ENCODE measurements at places on chromosomes 4 and X.

GRCh38 chr4:946103-946450, 13.8 kb downstream of the TMEM175 start:
- DNase-seq: no peak

DNA sequence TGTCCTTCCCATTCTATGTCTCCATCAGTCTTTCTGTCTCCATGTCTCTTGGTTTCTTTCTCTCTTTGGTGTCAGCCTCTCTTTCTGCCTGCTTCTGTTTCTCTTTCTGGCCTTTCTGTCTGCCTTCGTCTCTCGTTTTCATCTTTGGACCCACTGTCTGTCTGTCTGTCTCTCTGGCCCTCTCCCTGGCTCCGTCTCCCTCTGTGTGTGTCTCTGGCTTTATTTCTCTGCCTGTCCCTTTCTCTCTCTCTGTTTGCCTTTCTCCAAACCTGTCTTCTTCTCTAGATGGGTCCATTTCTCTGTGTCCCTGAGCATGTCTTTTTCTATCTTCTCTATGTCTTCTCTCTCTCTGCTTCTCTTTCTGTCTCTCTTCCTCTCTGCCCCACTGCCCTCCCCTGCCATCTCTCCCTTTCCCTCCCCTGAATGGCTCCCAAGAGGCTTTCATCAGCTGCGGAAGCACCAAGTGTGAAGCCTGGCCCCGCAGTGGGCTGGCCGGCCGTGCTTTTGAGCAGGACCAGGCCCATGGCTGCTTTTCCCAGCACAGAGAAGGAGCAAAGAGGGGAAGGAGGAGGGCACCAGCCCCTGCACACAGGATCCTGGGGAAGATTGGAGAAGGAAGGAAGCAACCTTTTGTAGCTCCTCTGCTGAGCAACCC, 57.4 kb downstream of the PJA1 start:
- DNase-seq: no peak

- no peak for DNase-seq
These were observed 473.3 kb upstream of the FAM47C start for GRCh38 chrX:36534900-36535299.

- DNase-seq: no peak
These were observed 135.3 kb upstream of the MID1 start for GRCh38 chrX:10755439-10756334.

- DNase-seq: no peak
These were observed 20.4 kb upstream of the PI4K2B start for GRCh38 chr4:25213347-25213979.

GRCh38 chr4:97027728-97028410, 1115.4 kb downstream of the STPG2 start:
- no peak for DNase-seq

- DNase-seq: no peak
These were observed 31.1 kb downstream of the CCKAR start for GRCh38 chr4:26459054-26459755.

GRCh38 chr4:158255727-158256324, 45.5 kb downstream of the TMEM144 start:
- DNase-seq: no peak

DNA sequence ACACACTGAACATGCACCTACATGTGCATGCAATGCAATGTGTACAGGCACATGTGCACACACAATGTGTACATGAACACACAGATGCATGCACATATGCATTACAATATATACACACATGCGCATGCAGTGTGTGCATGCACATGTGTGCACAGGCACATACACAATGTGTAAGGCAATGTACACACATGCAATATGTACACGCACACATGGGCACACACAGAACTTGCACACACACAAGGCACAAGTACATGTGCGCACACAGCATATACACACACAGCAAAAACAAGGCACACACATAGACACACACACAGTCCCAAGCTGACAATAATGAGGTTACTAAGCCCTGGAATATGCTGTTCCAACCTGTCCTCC, 76.3 kb downstream of the EVC2 start:
- DNase-seq: no peak

DNA sequence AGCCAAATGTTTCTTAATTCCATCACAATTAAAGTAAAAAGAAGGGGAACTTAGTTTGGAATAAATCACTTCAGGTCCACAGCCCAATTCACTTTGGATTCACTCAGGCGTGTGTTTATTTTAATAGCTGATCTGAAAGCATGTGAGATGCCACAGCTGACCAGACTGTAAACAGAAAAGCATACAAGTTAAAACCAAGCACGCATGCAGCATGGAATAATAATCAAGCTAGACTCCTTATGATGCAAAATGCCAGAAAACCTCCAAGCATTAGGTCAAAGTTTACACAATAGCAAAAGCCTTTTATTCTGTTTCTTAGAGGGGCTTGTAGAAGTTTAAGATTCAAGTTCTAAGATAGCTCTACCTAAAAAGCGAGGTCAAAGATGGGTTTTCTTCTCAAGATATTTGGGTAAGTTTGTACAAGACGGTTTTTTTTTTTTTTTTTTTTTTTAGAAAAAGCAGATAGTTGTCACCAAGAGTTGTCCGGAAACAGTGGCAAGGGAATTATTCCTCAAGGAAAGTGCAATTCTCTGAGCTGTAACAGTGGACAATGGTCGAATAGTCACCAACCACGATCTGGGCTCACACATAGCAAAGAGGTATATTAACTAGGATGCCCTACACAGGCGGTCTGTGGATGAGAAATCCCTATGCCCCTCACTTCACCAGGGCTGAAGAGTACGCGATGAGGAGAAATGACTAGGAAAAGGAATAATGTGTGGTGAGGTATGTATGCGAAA, 763 bp upstream of the PRRG1 start:
- no peak for DNase-seq

GRCh38 chr4:46524751-46525150, 134.8 kb upstream of the GABRA2 start:
- no peak for DNase-seq

DNA sequence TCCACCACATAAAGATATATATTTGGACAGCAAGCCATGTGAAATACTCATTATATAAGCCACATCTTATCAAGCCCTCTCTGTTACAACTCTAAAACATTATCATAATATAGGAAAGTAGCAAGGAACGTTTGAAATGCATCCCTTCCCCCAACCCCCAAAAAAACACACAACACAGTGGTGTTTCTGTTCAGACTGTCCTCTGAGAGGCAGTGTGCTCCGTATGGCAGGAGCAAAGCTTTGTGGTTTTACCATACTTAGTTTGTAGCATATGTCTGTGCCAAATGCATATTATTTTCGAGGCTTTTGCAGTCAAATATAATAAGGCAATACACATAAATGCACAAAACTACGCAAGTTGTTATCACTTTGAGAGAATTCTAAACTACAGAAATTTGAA, 194.2 kb downstream of the RAPGEF2 start:
- no peak for DNase-seq

GRCh38 chr4:142130666-142131065, 494.3 kb downstream of the IL15 start:
- DNase-seq: no peak

GRCh38 chrX:67544281-67545035, 637 bp downstream of the AR start:
- DNase-seq: no peak

DNA sequence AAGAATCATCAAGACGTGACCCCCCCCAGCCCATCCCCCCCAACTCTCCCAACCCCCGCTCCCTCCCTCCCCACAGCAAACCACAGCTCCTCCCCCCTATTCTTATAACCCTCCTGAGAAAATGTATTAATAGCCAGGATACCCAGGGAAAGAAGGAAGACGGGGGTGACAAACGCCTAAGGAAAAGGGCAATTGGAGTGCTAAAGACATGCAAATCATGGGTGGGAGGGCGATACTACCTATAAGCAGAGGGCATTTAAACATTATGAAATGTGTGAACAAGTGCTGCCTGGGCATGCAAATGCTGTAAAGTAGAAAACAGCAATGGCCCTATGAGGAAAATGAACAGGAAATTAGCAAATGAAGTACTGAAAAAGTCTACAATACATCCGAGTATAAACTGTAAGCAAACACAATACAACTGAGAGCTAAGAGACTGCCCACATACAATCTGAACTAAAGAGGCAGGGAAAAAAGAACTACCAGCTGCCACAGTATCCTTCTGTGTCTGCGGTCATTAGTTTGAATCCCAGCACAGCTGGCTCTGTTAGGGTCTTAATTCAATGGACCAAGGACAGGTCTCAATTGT, 2.4 kb downstream of the CXXC4 start:
- no peak for DNase-seq

DNA sequence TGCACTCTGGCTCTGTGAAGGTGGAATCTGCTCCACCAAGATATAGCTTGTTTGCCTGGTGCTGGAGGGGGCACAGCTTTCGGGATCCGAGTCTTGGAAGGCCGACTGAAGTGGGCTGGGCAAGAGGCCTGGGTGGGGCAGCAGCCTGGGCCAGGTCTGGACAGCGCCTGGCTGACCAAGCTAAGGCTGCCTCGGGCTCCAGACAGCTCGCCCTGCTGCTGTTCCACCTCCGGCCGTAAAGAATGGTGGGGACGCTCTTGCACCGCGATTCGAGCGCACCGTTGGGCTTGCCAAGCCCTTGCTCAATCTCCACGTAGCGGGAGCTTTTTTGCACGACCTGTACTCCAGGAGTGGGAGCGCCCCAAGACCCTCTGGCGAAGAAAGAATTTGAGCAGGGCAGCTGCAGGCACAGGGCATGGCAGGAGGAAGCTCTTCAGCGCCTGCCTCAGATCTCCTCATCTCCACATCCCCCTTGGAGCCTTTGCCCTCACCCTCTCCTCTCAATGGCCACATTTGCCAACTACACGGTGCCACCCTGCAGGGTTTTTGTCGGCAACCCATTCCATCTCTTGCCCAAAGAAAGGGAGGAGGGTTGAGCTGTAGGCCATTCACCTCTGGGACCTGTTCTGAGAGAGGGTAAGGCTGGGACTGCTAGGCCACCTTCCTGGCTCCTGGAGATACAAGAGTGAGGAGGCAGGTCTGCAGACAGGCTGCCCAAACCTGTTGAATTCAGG, 18.9 kb downstream of the CNGA2 start:
- no peak for DNase-seq

- no peak for DNase-seq
These were observed 119.2 kb downstream of the IRF2 start for GRCh38 chr4:184355111-184355604.

DNA sequence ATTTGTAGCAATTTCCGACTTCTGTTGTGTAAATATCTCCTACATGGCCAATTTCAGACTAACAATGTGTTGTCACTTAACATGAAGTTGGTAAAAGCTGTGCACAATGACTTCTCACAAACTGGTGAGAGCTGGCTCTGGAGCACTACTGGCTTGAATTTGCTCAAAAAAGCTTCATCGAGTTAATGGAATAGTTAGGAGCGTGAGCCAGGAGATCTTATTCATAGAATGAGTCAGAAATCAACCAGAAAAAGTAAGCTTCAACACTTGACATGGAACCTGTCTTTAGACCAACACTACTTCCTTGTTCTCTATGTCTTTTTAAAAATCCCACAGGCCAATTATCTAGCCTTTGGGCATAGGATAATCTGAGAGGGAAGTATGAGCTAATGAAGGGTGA, 7.9 kb upstream of the CHRDL1 start:
- DNase-seq: no peak

DNA sequence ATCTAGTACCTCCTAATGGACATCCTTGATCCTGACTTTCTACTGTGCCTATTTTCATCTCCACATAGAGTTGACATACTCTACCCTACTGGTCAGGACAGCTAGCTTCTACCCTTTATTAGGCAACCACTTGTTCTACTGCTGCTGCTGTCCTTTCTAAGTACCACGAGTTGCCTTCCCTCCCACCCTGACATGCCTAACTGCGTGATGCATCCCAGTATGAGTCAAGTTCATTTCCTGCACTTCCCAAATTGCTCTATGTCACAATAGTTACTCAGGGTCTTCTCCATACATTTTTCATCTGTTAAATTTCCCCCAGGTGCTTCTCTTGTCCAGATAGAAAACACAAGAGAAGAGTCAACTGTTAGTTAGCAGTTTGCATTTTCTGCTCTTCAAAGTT, 133.4 kb downstream of the TBC1D19 start:
- DNase-seq: no peak

- no peak for DNase-seq
These were observed 56.9 kb downstream of the ARHGAP10 start for GRCh38 chr4:147788791-147789190.

DNA sequence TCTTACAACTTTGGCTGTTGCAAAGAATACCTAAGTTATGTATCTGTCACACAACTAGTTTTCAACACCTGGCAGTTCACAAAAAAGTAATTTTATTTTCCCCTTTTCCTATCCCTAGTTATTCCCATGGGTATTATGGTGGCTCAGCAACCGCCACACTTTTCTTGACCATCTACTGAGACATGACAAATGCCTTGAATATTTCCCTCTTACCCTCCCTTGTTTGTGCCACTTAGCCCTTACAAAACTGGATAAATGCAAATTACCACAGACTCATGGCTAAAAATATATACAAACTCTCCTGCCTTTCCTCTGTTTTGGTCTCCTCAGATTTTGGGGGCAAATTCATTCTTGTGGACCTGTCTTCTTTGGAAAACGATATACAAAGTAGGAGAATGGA, 72.1 kb downstream of the AMOT start:
- no peak for DNase-seq

DNA sequence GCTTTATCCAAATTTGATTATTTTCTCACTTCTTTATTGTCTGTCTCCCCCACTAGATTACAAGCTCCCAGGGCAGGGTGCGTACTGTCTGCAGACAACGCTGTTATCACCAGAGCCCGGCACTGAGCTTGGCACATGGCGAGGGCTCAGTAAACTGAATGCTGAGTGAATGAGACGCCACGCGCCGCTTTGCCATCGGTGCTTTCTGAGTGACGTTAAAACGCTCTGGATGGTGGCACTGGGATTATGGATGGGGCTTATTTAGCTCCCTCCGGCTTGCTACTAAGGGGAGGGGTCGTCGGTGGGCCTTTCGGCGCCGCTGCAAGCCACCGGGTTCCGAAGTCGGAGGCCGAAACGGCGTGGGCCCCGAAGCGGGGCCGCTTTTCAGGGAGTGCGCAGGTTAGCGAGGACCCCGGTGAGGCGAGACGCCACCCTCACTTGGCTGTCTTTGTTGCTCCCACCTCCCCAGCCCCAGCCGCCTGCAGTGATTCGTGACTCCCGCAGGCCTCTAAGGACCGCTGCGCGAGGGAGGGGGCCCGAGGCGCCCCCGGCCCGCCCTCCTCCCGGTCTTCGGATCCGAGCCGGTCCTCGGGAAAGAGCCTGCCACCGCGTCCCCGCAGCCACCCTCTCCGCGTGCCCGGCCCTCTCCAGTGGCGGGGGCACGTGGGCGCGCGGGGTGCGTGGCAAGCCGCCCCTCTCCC, 569 bp upstream of the FHL1 start:
- no peak for DNase-seq

- no peak for DNase-seq
These were observed 10.2 kb upstream of the CLDN24 start for GRCh38 chr4:183332447-183332846.

GRCh38 chr4:82042042-82042441, 331.7 kb downstream of the HNRNPD start:
- DNase-seq: no peak

DNA sequence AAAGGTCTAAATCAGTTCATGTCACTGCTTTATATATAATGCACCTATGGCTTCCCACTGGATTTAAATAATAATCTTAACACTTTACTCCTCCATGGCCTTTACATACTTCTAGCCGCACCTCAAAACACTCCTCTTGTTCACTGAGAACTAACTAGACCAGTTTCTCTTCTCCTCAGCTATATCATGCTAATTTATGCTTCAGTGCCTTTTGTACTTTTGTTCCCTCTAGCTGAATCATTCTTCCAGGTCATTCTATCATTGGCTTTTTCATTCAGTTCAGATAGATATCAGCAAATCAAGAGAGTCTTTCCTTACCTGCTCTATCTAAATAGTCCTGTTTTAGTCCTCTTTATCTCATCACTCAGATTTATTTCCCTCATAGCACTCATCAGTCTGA, 64.2 kb downstream of the TET2 start:
- DNase-seq: no peak

GRCh38 chrX:42090395-42090794, 167.0 kb upstream of the CASK start:
- no peak for DNase-seq
